ENCODE measurements at places on chromosomes 7 and 10. TPM values are rescaled to one million over a fixed set of nuclear protein-coding genes. Genes with fewer than 3 reads are reported as not detected.

Gene FRAT1
- total RNA-seq: 5.6 TPM

Gene CTAGE6
- not detected for total RNA-seq

DNA sequence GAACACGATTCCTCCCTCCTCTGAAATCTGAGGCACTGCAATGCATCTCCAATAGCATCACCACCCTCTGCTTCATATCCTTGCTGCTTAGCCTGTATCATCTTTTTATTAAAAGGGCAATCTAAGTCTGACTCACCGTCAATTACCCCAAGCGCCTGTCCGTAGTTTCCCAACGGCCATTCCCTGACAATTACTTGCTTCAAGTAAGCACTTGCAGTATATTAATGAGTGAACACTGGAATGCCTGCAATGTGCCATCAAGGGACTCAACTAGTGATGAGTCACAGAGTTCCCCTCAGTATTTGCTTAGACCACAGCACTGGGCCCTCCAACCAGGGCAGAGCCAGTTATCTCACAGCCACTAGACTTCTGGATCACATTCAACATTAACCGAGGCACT is 19.5 kb upstream of the PPP1R3C start:
- no peak for DNase-seq

DNA sequence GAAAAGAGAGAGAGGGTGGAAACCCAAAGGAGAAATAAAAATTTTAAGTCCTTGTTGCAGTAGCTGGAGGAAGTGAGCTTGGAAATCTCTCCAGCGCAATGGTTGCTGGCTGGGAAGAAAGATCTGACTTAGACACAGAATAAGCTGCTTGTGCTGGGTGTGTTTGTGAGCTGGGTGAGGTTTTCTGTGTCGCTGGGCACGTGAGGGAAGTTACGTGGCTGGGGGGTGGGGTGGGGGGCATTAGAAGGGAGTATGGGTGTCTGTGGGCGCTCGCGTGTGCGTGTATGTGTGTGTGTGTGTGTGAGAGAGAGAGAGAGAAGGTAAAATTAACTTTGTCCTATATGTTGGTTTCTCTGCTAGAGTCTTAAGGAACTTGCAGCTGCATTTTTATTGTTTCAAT is 11.6 kb downstream of the TCF7L2 start:
- no peak for DNase-seq

Gene ANLN
- 30.9 TPM for total RNA-seq

GRCh38 chr10:51400392-51401096 is 298.9 kb downstream of the CSTF2T start:
- DNase-seq: no peak

DNA sequence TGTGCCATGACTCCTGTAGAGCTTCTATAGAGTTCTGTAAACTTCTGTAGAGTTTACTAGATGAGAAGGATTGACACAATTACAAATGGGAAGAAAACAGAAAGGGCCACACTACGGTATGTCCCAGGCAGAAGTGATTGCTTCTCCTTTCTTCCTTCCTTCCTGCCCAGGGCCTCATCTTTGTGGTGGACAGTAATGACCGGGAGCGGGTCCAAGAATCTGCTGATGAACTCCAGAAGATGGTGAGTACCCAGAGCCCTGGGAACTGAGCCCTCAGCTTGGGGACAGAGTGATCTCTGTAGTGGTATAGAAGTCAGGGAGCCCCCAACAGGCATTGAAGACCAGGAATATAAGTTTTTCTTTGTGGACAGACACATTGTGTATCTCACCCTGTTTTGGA is 1.7 kb downstream of the ARF5 start:
- no peak for DNase-seq

- peak; percentile 7 for DNase-seq
Observed at GRCh38 chr7:141074162-141074991, 513 bp downstream of the TMEM178B start.

Gene ATXN7L1
- total RNA-seq: 12.3 TPM

- DNase-seq: no peak
Observed at GRCh38 chr7:99133766-99134564, 9.9 kb downstream of the SMURF1 start.

GRCh38 chr7:21198921-21199320 is 229.0 kb upstream of the SP4 start:
- no peak for DNase-seq

GRCh38 chr10:86522510-86522855 is 891 bp upstream of the WAPL start:
- DNase-seq: no peak

Gene MSMB
- total RNA-seq: not detected

- no peak for DNase-seq
Observed at GRCh38 chr10:49230004-49230403, 41.8 kb upstream of the TMEM273 start.

GRCh38 chr10:107409522-107409921 is 245.0 kb upstream of the SORCS1 start:
- no peak for DNase-seq

DNA sequence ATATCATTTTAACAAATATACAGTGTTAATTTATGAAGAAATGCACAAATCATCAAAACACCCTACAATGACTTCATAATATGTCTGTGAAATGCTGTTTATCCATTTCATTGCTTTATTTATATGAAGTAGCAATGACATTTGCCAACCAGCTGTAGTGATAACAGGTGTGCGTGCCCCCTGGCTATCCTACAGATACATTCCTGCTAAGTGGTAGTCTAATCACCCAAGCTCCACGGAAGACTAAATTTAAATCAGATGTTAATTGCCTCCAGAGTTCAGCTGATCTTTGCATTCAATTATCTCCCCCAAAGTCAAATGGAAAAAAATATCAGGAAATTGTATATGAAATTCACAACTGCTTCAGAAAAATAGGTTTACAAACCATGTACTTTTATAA is 1164.2 kb upstream of the LRRN3 start:
- no peak for DNase-seq

DNA sequence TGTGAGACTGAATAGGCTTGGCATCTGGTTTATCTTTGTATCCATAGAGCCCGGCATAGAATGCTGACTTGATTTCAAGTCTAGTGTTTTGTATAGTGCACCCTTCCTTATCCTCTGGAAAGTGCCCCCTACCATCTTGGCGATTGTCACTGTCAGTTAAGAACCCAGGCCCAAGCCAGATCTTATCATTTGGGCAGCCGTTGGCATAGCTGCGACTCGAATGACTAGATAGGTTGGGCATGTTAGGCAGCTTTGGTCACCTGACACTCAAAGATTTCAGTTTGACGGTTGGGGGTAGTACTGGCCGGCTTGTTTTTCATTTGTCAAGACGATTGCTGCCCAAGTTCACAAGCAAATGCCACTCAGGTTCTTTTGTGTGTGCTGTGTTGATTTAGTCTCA is 6.6 kb downstream of the NIPSNAP2 start:
- DNase-seq: no peak

- DNase-seq: no peak
Observed at GRCh38 chr7:32140210-32140939, 70.2 kb upstream of the PDE1C start.

Gene TEX47
- not detected for total RNA-seq

Gene SLC26A5
- total RNA-seq: not detected

- DNase-seq: no peak
Observed at GRCh38 chr10:52956461-52956860, 183.9 kb upstream of the MBL2 start.

DNA sequence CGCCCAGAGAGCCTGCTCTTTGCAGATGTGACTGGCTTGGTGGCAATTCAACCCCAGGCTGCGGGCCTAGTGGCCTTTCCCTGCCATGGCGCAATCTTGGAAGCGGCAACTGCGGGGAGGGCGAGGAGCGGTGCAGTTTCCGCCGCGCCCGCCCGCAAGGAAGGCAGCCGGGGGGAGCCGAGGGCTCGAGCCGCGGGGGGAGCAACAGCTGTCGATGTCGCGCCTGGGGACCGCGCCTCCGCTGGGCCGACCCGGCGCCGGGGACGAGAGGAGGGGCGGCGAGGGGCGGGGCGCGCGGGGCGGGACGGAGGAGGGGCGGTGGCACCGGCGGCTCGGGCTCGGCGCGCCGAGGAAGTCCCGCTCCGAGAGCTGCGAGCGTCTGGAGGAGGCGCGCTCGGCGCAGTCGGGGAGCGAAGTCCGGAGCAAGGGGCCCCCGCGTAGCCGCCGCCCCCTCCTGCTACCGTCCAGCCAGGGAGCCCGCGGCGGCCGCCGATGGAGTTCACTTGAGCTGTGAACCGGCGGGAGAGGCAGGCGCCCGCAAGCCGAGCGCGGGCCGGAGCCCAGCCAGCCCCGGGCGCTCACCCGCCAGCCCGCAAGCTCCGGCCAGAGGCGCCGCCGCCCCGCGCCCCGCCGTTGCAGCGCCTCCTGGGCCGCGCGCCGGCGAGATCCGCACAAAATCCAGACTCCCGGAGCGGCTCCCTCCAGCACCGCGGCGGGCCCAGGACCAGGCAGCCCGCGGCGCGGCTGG is 438.1 kb upstream of the GALNT17 start:
- peak; percentile 45 for DNase-seq

DNA sequence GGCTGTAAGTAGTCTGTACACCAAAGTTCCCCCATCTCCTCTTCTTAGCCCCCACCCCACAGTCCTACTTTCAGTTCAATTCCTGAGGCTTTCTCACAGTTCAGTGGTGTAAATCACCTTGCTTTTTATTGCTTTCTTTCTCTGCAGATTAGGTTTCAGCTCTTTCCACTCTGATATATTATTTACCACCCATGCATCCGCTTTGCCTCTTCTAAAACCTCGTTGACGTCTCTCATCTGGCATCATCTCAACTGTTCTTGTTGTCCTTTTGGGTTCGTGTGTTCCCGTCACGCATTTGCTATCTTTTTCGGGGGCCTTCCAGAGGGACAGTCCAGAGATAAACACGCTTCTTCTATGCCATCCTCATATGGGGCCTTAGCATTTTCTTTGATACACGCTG is 597.9 kb upstream of the DPP6 start:
- no peak for DNase-seq

- no peak for DNase-seq
Observed at GRCh38 chr7:139758388-139758787, 19.4 kb downstream of the HIPK2 start.

Gene PCLO
- 48.5 TPM for total RNA-seq

GRCh38 chr10:14382022-14382421 is 51.3 kb upstream of the FRMD4A start:
- DNase-seq: no peak

Gene C10orf67
- 0.16 TPM for total RNA-seq

Gene CYP3A7
- total RNA-seq: not detected

DNA sequence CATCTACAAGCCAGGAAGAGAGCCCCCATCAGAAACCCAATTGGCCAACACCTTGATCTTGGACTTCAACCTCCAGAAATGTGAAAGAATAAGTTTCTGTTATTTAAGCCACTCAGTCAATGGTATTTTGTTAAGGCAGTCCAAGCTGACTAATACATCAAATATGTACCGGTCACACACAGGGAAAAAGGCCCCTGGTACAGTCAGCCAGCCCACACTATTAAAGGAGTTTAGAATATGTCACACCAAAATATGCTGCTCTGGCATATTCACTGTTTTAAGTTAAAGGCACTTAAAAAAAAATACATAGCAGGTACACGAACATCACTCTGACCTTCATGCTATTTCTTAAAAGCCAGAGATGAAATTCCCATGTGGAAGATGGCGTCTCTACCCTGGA is 15.2 kb upstream of the CDCA7L start:
- no peak for DNase-seq

DNA sequence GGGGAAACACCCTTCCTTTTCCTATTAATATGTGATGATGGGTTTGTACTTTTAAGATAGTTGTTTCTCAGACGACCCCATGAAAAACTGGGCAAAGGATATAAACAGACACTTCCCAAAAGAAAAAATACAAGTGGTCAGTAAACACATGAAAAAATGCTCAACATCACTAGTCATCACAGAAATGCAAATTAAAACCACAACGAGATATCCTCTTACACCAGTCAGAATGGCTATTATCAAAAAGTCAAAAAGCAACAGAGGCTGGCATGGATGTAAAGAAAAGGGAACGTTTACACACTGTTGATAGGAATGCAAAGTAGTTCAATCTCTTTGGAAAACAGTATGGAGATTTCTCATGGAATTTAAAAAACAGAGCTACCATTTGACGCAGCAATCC is 111.4 kb upstream of the ZEB1 start:
- no peak for DNase-seq

DNA sequence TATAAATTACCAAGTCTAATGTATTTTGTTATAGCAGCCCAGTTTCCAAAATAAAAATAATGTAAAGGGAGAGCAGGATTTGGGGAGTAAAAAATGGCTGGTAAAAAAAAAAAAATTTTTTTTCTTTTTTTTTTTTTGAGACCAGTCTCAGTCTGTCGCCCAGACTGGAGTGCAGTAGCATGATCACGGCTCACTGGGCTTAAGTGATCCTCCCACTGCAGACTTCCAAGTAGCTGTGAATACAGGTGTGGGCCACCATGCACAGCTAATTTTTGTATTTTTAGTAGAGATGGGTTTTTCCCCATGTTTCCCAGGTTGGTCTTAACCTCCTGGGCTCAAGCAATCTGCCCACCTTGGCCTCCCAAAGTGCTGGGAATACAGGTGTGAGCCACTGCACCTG is 4.8 kb upstream of the LSM8 start:
- no peak for DNase-seq

DNA sequence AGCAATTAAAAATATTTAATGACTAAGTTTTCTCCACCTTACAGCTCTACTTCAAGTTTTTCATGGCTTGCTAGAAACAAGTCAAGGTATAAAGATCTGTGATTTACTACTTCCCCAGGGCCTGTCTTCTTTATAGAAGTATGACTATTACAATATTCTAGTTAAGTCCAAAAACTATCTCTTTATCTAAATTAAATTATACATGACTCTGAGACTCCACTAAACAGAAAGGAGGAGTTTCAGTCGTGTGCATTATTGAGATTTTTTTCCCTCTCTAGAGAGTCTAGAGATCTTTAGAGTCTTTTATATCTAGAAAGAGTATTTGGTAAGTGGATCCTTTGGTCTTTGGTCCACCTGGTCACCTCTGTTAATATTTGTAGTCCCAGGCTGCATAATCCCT is 100.7 kb downstream of the SEMA3E start:
- no peak for DNase-seq

Gene ASB10
- total RNA-seq: not detected

DNA sequence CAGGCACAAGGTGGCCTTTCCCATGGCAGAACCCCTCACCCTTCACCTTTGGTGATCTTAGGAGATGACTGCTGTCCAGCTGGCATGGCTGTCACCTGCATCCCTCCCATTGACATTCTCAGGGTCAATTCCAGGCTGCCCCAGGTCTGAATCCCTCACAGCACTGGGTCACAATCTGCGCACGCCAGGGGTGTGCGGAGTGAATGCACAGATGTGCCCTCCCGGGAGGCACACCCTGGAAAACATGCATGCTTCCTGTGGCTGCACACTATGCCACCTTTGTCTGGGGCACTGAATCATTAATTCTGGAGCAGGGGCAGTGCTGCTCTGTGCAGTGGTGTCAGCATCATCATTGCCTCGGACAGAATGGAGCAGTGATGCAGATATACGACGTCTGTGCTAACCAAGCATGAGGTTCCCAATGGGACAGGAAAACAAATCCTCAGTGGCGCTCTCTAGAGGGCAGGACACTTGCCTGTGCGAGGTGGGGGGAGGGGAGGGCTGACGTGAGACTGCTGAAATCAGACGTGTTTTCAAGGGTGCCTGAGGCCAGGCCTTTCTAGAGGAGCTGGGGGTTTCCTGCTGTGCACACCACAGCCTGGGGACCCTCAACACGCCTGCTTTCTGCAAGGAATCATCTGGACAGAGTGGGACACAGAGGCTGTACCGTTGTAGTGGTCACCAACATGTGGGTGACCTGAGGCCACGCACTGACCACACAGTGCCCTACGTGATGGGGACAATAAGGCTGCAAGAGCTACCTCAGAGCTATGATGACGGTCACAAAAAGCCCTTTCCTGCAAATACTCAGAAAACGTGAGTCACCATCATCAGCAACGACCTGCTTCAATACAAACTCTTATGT is 77.9 kb downstream of the HIPK2 start:
- no peak for DNase-seq

Measured in occipital lobe (tissue), 3 donors.